ENCODE measurements at places on chromosomes 2 and 18. TPM values are rescaled to one million over a fixed set of nuclear protein-coding genes. Genes with fewer than 3 reads are reported as not detected.

DNA sequence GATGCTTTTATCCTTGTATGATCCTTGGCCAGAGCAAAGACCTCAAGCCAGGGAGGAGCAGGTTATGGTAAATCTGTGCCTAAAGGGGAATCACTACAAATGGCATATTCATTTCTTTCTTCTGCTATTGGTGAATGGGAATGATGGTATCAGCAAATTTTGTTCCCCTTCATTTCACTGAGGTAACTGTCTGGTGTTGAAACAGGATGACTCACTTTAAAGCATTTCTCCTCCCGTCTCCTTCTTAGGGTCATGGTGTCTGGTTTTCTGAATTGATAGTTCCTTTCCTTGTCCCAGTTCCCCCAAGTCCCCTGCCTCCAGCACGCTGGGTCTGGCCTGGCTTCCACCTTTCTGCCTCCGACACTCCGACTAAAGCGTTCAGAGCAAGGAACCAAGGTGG lies 109.2 kb downstream of the MREG start:
- DNase-seq = no peak

- DNase-seq = no peak
Measured at GRCh38 chr18:45860492-45860891, 35.0 kb downstream of the SIGLEC15 start.

GRCh38 chr2:230042195-230042594 lies 26.5 kb downstream of the SLC16A14 start:
- no peak for DNase-seq

DNA sequence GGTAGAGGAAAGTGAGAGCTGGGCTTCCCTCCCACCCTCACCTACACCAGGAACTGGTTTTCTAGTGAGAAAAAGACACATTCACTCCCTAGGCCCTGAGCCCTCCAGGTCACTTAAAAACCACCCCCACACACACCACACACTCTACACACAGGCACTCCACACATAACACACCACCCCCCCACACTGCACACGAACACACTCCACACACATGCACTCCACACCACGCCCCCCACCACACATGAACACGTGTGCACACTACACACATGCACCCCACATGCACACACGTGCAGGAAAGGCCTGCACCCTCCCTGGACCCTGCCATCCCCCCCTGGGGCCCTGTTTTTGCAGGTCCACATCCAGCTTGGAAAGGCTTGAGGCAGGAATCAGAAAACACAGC lies 67.6 kb downstream of the RALBP1 start:
- no peak for DNase-seq

GRCh38 chr18:75025573-75025972 lies 183.4 kb downstream of the PTGR3 start:
- no peak for DNase-seq

The LRRTM1 gene
- total RNA-seq = not detected

The LTBP1 gene
- 148 TPM for total RNA-seq

DNA sequence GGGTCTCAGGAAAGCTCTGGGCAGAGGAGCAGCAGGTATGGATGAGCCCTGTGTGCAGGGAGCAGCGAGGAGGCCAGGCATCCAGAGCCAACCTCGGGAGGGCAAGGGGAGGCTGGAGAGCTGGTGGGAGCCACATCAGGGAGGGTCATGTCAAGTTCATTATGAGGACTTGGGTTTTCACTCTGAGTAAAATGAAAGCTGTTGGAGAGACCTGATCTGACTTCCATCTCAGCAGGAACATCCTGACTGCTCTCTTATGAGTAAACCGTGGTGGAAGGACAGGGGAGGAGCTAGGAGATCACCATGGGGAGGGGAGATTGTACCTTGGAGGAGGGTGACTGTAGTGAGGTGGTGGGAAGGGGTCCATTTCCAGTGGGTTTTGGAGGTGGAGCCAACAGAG lies 209.8 kb downstream of the LDLRAD4 start:
- no peak for DNase-seq

DNA sequence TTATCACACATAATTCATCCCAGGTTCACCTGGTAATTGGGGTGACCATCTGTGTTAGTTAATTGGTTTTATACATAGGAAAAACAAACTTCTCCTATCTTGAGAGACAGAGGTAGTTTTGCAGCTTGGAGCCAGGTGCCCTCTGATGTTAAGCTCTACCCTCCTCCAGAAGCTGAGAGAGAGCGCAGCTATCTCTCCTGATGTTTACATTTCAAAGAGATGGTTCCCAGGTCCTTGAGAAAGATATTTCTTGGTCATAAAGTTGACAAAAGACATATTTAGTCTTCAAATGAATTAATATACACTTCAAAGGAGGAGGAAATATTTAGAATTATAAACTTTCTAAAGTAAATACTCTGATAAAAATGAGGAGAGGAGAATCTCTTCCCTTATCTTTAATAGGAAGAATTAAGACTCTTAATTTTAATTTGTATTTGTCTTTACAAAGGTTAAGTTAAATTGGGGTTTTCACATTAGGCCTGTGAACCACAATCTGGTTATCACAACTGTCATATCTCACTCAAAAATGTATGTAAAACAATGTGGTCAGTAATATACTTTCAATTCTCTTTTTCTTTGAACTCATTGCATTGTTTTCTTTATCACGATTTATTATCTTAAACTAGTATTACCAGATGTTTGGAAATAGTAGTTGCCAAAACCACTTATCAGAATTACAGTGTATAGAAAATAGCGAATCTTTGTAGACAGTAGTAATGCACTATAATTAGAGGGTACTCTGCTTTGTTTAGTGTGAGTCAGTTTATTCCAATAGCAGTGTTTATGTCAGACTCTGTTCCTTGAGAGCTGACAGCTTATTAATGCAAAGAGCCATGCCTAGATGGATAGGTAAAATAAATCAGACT lies 26.8 kb downstream of the SERPINB4 start:
- no peak for DNase-seq

- no peak for DNase-seq
Measured at GRCh38 chr18:49161627-49162026, 210.9 kb upstream of the SMAD7 start.

The CNTNAP5 gene
- not detected for total RNA-seq

DNA sequence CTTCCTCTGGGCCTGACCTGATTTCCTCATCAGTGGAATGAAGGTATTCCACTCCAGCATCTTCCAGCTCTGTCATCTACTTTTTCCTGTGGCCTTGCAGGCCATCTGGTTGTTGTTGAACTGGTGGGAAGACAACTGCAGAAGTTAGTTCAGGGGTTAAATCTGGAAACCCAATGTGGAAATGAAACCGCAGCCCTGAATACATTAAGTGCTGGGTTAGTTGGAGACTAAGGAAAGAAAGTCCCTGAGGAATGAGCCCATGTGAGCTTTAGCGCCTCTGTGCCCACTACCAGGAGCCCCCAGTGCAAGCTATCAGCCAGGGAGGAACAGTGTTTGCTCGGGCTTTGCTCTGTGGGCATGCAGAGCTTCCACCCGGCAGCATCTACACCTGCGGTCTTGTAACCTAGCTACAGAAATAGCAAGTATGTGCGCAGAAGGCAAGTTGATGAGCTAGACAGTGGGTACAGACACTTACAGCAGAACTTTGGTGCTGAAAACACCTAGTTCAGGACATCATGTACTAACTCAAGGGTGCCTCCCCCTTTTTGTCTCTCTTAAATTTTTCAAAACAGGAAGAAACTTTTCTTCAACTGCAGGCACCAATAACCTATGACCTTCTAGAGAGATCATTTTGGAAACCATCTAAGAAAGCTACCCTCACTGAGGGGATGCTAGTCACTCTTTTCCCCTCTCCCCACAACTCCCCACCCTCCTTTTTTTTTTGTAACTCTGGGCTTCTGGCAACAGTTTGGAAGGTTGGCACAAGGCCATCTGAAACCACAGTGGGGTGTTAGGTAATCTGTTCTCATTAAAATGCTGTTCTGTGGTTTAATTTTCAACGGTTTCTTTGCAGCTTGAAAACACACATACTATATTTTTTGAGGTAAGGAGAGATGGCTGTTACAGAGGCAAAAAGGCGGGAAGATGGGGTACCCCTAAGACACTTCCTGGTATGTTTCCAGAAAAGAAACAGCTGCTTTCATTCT lies 18.3 kb upstream of the CXCR4 start:
- DNase-seq = no peak

GRCh38 chr2:172860336-172860707 lies 124.7 kb downstream of the RAPGEF4 start:
- DNase-seq = peak; percentile 20

- DNase-seq = no peak
Measured at GRCh38 chr2:204574486-204574885, 29.2 kb downstream of the PARD3B start.

DNA sequence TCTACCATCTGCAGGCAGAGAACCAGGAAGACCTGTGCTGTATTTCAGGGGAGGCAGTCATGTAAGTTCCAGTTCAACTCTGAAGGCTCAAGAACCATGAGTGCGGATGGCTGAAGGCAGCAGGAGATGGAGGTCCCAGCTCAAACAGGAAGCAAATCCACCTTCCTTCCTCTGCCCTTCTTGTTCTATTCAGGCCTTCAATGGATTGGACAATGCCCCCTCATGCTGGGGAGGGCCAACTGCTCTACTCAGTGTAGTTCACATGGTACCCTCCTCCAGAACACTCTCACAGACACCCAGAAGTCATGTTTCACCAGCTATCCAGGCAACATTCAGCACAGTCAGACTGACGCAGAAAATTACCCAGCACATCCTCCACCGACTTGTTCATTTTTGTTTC lies 39.1 kb upstream of the RAB31 start:
- no peak for DNase-seq

- DNase-seq = no peak
Measured at GRCh38 chr18:44901283-44901682, 220.6 kb downstream of the SETBP1 start.

DNA sequence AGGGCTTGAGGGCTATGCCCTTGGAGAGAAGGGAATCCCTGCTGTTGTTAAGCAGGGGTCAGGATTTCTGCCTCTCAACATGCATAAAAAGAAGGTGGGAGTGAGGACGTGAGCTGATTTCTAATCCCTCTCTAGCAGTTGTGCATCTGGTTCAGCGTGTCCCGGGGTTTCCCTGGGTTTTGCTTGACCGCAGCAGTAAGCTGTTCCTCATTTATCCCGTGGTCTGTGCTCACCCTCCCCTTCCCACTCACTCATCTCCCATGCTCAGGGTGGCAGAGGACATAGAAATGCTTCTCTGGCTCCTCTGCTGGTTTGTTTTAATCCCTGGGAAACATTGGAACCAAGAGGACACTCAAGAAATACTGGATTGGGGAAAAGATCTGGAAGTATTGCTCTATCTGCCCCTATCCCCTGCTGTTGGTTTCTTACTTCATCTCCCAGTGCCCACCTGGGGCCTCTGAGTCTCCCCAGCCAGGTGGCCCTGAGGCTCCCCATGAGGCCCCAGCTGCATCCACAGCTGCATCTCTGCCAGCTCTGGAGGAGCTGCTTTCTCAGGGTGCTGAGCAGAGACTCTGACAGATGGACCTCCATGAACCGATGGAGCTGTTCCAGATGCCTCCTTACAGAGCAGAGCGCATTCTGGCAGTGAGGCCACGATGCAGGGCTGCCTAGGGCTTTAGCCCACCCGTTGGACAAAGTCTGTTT lies 36.1 kb downstream of the TET3 start:
- no peak for DNase-seq

DNA sequence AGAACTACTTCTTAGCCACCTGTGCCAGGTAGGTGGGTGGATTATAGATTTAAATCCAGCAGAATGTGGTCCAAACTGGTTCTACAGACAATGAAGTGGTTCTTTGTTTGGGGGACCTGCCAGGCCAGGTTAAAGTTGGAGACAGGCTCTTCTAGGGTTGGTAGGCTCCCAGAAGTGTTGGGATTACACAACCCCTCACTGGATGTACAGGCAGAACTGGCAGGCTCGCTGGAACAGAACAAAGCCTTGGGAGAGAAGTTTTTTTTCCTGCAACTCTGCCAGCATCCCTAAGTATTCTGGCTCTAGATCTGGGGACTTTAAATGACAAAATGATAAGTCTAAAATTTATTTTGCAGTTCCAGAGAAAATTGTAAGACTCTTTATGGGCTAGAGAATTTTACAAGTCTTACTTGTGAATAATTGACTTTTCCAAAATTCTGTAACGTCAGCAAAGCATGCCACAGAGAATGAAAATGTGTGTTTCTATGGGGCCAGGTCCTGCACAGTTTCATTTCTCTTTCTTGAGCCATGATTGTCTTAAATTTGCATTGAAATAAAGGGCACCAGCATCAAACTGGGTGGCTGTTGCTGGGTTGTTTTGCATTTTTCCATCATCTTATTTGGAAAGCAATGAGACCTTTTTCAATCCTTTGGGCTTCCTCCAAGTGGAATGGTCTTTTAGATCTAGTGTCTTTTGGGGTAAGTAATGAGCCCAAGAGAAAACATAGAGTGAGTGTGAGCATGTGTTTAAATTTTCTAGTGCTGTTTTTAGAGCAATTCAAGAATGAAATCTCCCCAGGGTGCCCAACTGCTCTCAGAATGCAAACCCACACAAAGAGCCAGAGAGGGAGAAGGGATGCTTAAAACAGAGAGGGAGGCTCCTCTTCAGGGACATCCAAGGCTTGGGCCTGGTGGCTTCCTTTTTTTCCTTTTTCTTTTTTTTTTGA lies 32.4 kb upstream of the ATL2 start:
- DNase-seq = no peak

The AP1S3 gene
- 4.4 TPM for total RNA-seq

GRCh38 chr2:204871231-204871953 lies 326.1 kb downstream of the PARD3B start:
- peak; percentile 86 for DNase-seq

DNA sequence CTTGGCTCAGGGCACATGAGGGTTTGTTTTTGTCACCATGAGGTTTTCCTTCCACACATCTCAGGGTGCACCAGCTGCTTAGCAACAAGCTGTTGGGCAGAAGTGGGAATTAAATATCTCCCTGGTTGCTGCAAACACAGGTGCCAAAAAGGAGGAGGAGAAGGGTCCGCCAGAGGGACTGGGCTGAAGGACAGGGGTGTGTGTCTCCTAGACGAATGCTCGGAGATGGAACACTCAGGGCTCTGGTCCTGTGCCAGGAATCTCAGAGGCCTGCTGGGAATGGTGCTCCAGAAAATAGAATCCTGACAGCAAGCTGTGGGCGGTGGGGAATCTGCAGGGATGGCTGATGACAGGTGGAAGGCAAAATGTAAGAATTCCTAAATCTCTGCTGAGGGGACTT lies 94.5 kb downstream of the VSNL1 start:
- no peak for DNase-seq

- peak; percentile 97 for DNase-seq
Measured at GRCh38 chr2:237674731-237675276, 47.4 kb downstream of the LRRFIP1 start.

- no peak for DNase-seq
Measured at GRCh38 chr2:182319556-182320505, 107.0 kb downstream of the PDE1A start.

The RAD51AP2 gene
- not detected for total RNA-seq

DNA sequence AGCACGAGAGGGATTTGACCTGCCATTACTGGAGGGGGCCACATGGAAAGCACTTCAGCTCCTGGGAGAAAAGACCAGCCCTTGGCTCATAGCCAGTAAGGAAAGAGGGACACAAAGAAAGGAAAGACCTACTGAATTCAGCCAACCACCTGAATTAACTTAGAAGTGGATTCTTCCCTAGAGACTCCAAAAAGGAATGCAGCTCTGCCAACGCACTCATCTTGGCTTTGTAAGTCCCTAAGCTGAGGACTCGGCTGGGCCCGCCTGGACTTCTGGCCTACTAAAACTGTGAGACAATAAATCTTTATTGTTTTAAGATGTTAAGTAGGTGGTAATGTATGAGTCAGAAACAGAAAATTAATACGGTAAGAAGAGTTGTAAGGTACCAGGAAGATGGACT lies 11.5 kb downstream of the ATF2 start:
- peak; percentile 63 for DNase-seq
